ENCODE measurements at places on chromosomes 3 and 15.

GRCh38 chr15:76309601-76310330, 1.5 kb downstream of the ETFA start:
- no peak for DNase-seq

- peak; percentile 28 for DNase-seq
These were observed 2.0 kb upstream of the SOX2 start for GRCh38 chr3:181709537-181710279.

DNA sequence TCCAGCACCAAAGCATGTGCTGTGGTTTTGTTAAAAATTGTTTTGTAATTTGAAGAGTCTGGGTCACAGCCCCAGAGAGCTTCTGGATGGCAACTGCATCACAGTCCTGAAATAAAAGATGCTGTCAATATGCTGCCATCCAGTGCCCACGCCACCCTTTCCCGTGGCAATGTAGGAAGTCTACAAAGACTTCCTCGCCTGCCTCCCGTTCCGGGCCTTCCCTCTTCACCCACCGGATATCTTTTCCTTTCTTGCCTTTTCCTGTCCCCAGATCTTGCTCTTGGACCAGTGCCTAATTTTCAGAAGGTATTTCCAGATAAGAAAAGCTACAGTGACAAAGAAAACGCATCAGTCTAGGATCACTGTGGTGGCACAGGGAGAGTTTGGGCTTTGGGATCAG, 85.3 kb upstream of the RNU6-1 start:
- no peak for DNase-seq

DNA sequence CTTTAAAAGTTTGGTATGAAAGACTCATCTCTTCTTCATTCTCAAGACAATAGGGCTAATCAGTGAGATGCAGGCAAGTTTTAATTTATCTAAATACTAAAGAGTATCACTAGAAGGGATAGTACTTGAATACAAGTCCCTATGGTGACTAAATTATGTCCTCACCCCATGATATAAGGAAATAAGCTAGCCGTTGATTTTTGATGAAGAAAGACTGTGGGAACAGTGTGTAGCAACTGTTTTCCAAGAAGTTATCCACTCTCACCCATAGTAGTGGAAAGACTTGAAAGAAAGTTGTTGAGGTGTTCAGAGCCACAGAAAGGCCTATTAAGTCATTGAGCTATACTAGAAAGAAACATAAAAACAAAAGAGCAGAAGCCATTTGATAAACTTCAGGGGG, 36.7 kb downstream of the PIK3CA start:
- no peak for DNase-seq

DNA sequence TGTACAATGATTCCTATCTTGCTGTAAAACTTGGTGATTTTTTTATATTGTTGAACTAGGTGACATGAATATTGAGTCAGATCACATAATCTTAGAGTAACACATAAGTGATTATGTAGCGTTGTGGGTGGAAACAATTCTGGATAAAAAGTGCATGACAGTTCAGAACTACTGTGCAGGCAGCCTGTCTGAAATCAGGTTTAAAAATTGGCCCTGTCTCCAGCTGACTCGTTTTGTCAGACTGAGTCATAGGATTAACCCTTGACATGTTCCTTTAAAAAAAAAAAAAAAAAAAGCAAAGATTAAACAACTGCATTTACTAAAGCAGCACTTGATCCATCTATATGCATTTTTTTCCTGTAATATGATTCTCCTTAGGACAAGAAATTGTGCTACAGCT, 160.0 kb upstream of the CGNL1 start:
- DNase-seq = no peak

GRCh38 chr3:177351757-177352158, 154.5 kb upstream of the TBL1XR1 start:
- peak; percentile 36 for DNase-seq

- DNase-seq = no peak
These were observed 300.2 kb upstream of the SLCO3A1 start for GRCh38 chr15:91553196-91553854.

GRCh38 chr3:139281096-139281495, 62.7 kb upstream of the MRPS22 start:
- DNase-seq = no peak

GRCh38 chr15:50350621-50351020, 4.4 kb downstream of the GABPB1 start:
- DNase-seq = no peak

GRCh38 chr3:194540274-194540905, 53.6 kb upstream of the ATP13A3 start:
- DNase-seq = no peak

- DNase-seq = no peak
These were observed 6.2 kb downstream of the SEMA5B start for GRCh38 chr3:123021388-123021787.

DNA sequence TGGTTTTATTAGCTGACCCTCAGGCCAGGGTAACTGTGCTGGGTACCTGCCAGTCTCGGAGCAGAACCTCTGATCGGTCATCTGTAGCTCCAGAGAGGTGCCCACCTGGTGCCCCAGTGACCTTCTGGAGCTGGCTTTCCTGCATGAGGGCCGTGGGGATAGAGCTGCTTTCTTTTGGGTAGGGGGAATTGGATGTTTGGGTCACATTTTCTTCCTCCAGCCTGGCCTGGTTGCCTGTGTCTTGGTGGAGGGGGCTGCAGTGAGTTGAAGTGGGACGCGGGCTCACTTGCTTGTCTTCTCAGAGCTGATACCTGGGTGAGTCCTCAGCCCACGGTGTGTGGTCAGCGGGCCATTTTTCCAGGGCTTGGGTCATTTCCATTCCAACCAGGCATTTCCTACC, 2.6 kb downstream of the ZNF710 start:
- no peak for DNase-seq

DNA sequence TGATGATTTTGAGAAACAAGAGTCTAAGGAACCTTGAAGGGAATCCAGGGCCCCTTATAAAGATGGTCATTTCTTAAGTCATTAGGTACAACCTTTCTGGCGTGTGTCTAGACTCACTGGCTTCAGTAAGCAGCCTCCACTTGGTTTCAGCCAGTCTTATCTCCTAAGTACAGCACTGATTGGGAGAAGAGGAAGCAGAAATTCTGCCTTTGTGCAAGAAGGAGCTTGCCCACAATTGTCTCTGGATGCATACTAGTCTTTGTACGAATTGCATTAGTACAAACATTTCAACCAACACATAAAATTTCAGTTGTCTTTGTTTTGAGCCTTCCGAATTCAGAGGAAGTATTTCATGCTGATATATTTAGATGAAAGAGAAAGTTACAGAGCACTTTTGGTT, 139.4 kb downstream of the SLCO3A1 start:
- no peak for DNase-seq

DNA sequence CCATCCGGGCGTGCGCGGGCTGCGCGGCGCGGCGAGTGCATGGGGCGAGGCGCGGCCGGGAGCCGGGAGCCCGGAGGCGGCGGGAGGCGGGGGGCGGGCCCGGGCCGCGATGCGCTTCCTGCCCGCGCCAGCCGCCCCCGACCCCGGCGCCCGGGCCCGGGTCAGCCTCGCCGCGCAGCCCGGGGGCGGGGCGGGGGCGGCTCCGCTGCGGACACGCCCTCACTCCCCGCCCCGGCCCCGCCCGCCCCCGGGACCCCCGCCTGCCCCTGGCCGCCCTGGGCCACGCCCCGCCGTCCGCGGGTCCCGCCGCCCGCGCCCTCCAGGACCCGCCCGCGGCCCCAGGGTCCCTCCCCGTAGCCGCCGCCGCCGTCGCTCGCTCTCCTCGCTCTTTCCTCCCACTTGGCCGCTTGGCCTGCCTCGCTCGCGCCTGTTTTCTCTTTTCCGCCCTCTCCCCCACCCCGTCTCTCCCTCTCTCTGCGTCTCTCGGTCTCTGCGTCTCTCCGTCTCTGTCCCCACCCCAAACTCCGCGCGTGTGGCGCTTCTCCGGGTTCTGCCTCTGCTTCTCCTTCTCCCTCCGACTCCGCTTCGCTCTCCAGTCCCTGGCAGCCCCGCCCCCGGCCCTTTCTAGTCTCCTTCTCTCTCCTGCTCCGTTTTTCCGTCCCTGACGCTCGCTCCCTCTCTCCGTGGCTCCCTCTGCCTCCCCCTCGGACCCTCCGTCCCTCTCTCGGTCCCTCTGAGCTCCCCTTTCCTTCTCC, at the start of gene PLXND1:
PLXND1 (minus strand) TSS at position 41 of the 755 bp plus-strand sequence; CDS start at position 4, 37 bp downstream.
- peak; percentile 50 for DNase-seq

DNA sequence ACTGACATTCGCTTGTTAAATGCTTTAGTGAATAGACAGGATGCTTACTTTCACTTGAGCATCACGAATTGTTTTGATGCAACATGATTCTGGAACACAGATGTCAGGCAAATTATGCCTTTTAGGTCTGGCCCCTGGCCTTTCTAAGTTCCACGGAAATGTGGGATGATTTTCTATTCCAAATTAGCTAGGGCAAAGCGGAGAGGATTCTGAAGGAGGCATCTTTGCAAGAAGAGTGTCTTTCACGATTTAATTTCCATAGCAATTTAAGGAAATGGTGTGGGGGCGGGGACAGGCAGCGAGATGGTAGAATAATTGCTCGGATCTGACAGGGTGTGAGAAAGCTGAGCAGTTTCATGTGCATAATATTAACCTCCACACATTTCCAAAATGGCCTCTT, 238.5 kb upstream of the KCNMB2 start:
- no peak for DNase-seq

DNA sequence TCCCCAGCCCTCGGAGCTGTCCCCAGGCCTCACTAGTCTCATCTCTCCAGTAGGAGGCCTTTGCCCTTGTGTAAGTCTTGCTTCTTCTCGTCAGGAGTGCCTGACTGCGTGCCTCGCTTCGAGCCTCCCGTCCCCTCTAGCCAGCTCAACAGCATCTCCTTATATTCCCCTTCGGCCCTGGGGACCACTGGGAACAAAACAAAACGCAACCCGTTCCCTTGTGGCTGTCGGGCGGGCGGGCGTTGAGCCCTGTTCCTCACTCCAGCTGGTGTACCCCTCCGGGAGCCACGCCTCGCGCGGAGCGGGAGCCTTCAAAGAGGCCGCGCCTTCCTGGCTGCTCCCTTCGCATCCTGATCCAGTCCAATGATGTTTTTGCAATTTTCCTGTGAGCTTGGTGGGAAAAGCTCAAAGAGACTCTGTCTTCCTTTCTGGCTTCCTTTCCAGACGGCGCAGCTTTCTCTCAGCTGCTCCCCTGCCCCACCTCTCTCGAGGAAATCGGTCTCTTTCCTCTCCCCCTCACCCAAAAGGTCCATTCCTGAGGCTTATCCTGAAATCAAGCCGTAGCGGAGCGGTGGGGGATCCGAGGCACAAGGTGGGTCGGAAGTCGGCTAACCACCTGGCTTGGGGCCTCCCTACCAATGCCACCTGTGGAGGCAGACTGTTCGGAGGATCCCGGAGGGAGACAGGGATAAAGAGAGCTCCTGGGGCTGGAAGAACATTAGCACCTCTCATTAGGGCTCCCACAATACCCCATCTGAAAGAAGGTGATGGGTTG, 33.4 kb upstream of the SRP14 start:
- DNase-seq = no peak

DNA sequence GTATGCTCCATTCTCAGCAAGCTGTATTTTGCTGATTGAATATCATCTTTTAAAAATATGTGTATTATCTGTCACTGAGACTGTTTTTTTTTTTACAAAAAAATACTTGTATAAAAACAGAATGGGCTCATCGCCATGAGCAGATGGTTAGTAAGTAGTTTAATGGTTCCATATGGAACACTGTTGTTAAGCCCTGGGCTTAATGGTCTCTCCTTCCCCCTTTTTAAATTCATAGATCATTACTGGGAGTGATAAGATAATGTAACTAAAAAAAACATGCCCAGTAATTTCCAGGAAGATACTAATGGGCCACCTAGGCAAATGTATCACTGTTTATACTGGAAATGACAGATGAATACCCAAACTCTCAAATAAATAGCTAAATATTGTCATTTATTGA, 95.3 kb upstream of the TPRG1 start:
- DNase-seq = no peak

- no peak for DNase-seq
These were observed 774.7 kb upstream of the NECTIN3 start for GRCh38 chr3:110296885-110297284.

DNA sequence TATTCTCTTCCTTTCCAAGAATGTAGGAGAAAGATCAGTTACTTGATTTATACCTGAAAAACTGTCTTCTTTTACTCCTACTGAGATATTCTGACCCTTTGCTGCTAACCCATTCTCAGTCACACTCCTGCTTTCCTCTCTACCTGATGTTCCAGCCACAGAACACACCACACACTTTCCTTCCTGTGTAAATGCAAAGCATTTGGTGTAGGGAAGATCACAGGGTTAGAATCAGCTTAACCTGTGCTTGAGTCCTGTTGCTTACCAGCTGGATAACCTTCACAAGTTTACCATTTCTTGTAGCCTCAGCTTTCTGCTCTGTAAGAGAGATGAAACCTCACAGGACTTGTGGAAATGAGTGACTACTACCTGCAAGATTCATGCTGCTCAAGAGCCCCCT, 489.8 kb upstream of the GOLIM4 start:
- DNase-seq = no peak

DNA sequence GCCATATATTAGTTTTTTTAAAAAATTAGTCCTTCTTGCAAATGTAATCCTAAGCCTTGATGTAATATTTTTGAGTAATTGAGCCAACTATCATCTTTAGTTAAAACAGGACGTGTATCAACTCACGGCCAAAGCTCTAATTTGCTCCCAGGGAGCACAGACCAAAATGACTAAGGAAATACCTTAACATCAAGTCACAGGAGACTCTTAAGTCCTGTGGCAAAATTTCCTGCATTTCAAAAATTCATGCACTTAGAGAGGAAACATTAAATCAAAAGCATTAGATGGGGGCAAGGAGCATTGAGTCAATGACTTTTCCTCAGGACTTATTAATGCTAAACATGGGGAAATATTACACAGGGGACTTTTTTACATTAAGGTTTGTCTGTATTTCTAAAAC, 276.0 kb downstream of the MFSD1 start:
- no peak for DNase-seq

DNA sequence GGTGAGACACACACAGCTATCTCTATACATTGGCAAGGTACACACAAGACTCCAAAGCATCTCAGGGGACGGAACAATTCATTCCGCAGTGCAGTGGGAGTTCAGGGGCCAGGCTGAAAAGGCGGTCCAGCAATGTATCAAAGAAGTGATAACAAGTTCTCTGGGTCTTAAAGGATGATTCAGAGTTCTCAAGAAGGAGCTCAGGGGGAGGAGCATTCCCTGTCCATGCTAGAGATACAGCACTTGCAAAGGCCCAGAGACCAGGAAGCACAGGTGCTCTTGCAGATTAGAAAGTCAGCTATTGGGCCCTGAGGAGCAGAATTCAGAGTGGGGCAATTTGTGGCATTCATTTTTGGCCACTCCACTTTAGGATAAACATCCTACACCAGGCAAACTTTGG, 34.9 kb downstream of the MECOM start:
- no peak for DNase-seq

- DNase-seq = no peak
These were observed 9.1 kb upstream of the OXTR start for GRCh38 chr3:8778475-8778874.

- no peak for DNase-seq
These were observed 77.6 kb downstream of the CCK start for GRCh38 chr3:42188376-42188775.

DNA sequence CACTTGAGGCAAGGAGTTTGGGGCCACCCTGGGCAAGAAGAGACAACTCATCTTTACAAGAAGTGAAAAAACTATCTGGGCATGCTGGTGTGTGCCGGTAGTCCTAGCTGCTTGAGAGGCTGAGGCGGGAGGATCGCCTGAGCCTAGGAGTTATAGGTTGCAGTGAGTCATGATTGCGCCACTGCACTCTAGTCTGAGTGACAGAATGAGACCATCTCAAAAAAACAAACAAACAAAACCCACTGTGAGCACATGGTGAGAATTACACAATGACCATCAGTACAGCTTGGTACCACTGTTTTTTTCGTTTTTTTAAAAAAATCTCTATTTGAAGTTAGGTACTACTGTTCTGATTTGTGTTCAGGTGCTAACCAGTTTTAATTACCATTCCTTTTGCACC, 13.6 kb downstream of the VPS39 start:
- no peak for DNase-seq

All from CD4-positive, alpha-beta T cell treated with Interleukin-15 for 1 hour (primary cell).